ENCODE measurements at places on chromosomes 12 and 14. TPM values are rescaled to one million over a fixed set of nuclear protein-coding genes. Genes with fewer than 3 reads are reported as not detected.

The ARHGDIB gene
- 78.2 TPM for total RNA-seq

The P2RX2 gene
- total RNA-seq = 0.19 TPM

The PPFIA2 gene
- total RNA-seq = 2.9 TPM

The B4GALNT3 gene
- 94.9 TPM for total RNA-seq

The NT5DC3 gene
- total RNA-seq = 283 TPM

The MSI1 gene
- 3.7 TPM for total RNA-seq

The LMNTD1 gene
- not detected for total RNA-seq

The LGR5 gene
- total RNA-seq = 1.5 TPM

The A2M gene
- 83.5 TPM for total RNA-seq

The COCH gene
- total RNA-seq = 1.6 TPM

The SRRM4 gene
- total RNA-seq = not detected

The SYCP3 gene
- 0.28 TPM for total RNA-seq

The SLC39A9 gene
- total RNA-seq = 78.5 TPM

The DPF3 gene
- 10.9 TPM for total RNA-seq

The PRKD1 gene
- 3.1 TPM for total RNA-seq

The GON7 gene
- total RNA-seq = 15.3 TPM

The CD163 gene
- 153 TPM for total RNA-seq

The LMO3 gene
- 3.6 TPM for total RNA-seq

The WSCD2 gene
- total RNA-seq = 0.53 TPM

The CLEC1B gene
- not detected for total RNA-seq

The PLCZ1 gene
- total RNA-seq = not detected

The LRFN5 gene
- total RNA-seq = 4.1 TPM

The TNS2 gene
- total RNA-seq = 119 TPM

The ARID2 gene
- total RNA-seq = 46.4 TPM

The CLEC4D gene
- 0.41 TPM for total RNA-seq

The RAPGEF3 gene
- total RNA-seq = 9.5 TPM

The BRF1 gene
- total RNA-seq = 40.1 TPM

The AQP2 gene
- total RNA-seq = not detected

The CNTN1 gene
- total RNA-seq = 1.3 TPM

The ACSM4 gene
- not detected for total RNA-seq

The C12orf76 gene
- 8.8 TPM for total RNA-seq

The COX8C gene
- total RNA-seq = not detected

The OTUB2 gene
- 1.4 TPM for total RNA-seq

The AKAP3 gene
- 2.6 TPM for total RNA-seq

The CLEC2A gene
- total RNA-seq = not detected

The MIP gene
- total RNA-seq = not detected

The TEX52 gene
- total RNA-seq = not detected

The TMTC1 gene
- total RNA-seq = 10.5 TPM

The CACNA2D4 gene
- total RNA-seq = 9.3 TPM

The TMPRSS12 gene
- not detected for total RNA-seq

The KERA gene
- total RNA-seq = not detected

The CYP46A1 gene
- total RNA-seq = 0.14 TPM

The MED6 gene
- 24.4 TPM for total RNA-seq

The SYT1 gene
- 2.0 TPM for total RNA-seq

The RNU4-1 gene
- 4,015 TPM for total RNA-seq

The KCNC2 gene
- total RNA-seq = not detected

The GPR135 gene
- total RNA-seq = 4.9 TPM

The ACOT6 gene
- not detected for total RNA-seq
